ENCODE measurements at places on chromosomes 6 and 20. TPM values are rescaled to one million over a fixed set of nuclear protein-coding genes. Genes with fewer than 3 reads are reported as not detected.

PGC gene
- total RNA-seq = not detected

CPNE5 gene
- 1.7 TPM for total RNA-seq

- H3K27ac ChIP-seq = no peak overlapping the region
- peaks cover 3% of the 10 kb centered on the region for H3K27me3 ChIP-seq
- no peaks in the 10 kb centered on the region for H3K4me1 ChIP-seq
- DNase-seq = no peak
- no peak overlapping the region for H3K4me3 ChIP-seq
Measured at GRCh38 chr20:19253316-19253715, 40.9 kb downstream of the SLC24A3 start.

GRCh38 chr6:28134015-28134414, 7.7 kb upstream of the ZKSCAN8 start:
- no peaks in the 10 kb centered on the region for H3K27me3 ChIP-seq
- DNase-seq = peak; percentile 51
- H3K4me1 ChIP-seq = peaks cover 52% of the 10 kb centered on the region

GRCh38 chr6:44269178-44269920, 901 bp upstream of the TMEM151B start:
- H3K27ac ChIP-seq = no peak overlapping the region
- no peak overlapping the region for H3K4me3 ChIP-seq
- peaks cover 6% of the 10 kb centered on the region for H3K36me3 ChIP-seq
- H3K4me1 ChIP-seq = peaks cover 39% of the 10 kb centered on the region
- DNase-seq = no peak
- H3K27me3 ChIP-seq = peaks cover 46% of the 10 kb centered on the region

GRCh38 chr6:17258749-17259148, 22.4 kb upstream of the RBM24 start:
- H3K36me3 ChIP-seq = no peaks in the 10 kb centered on the region
- H3K27ac ChIP-seq = no peak overlapping the region
- H3K27me3 ChIP-seq = no peaks in the 10 kb centered on the region
- H3K4me1 ChIP-seq = no peaks in the 10 kb centered on the region

OR2B6 gene
- total RNA-seq = not detected

SUPT3H gene
- total RNA-seq = 6.4 TPM

SLC35A1 gene
- 11.8 TPM for total RNA-seq

DNA sequence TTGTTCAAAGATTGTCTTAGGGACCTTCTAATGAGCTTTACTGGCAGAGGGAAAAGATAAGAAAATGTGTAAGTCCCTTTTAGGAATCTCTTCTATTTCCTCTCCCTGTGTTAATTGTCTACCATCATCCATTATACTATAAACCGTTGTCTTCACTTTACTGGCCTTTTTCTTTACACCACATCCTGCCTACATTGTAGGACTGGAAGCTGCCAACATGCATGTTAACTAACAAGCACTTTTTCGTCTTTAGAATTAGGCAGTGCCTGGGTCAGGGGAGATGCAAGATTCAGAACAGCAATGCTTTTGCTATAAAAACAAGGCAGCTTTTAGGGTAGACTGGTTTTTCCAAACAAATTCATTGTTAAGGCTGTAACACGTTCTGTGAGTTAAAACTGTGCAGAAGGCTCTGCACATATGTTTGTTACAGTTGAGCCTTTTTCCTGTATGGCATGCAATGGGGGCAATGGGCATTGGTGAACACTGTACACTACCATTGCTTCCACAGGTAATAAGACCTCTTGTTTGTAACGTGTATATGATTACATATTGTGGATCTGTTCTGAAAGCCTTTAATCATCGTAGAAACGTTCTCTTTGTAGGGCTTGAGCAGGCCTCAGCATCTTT, 10.9 kb upstream of the PKIG start:
- peaks cover 15% of the 10 kb centered on the region for H3K4me1 ChIP-seq
- H3K4me3 ChIP-seq = no peak overlapping the region
- H3K27ac ChIP-seq = peak overlapping the region; percentile 45
- no peaks in the 10 kb centered on the region for H3K36me3 ChIP-seq

DLK2 gene
- not detected for total RNA-seq

PRDM13 gene
- not detected for total RNA-seq

- H3K4me1 ChIP-seq = no peaks in the 10 kb centered on the region
- no peak for DNase-seq
- no peak overlapping the region for H3K27ac ChIP-seq
- peaks cover 28% of the 10 kb centered on the region for H3K27me3 ChIP-seq
- H3K36me3 ChIP-seq = no peaks in the 10 kb centered on the region
- H3K4me3 ChIP-seq = no peak overlapping the region
Measured at GRCh38 chr6:52133324-52133723, 45.9 kb upstream of the PKHD1 start.

GRCh38 chr6:121901432-121901831, 466.0 kb downstream of the GJA1 start:
- no peak overlapping the region for H3K27ac ChIP-seq
- H3K4me3 ChIP-seq = no peak overlapping the region
- H3K4me1 ChIP-seq = no peaks in the 10 kb centered on the region
- H3K27me3 ChIP-seq = no peaks in the 10 kb centered on the region

GRCh38 chr20:57990396-57990987, 238.0 kb downstream of the ANKRD60 start:
- H3K36me3 ChIP-seq = no peaks in the 10 kb centered on the region
- no peak for DNase-seq
- H3K4me1 ChIP-seq = no peaks in the 10 kb centered on the region
- no peak overlapping the region for H3K4me3 ChIP-seq
- H3K27me3 ChIP-seq = peaks cover 6% of the 10 kb centered on the region

DNA sequence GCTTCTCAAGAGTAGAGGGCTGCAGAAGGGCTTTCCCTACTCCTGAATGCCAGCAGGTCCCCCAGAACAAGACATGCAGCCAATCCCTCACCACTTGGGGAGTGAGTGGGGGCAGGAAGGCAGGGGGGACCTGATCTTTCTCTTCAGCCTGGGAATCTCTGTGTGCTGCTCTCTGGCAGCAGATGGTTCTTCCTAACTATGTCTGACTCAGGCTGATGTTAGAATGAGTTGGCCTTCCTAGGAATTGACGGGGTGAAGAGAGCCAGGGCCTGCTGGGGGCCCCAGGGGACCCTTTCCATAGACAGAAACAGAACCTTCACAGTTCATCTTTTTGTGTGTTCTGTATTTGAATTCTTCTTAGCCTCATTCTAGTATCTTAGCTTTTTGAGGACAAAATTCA, 29.0 kb upstream of the TCP11 start:
- DNase-seq = no peak
- peaks cover 7% of the 10 kb centered on the region for H3K4me1 ChIP-seq
- H3K36me3 ChIP-seq = peaks cover 3% of the 10 kb centered on the region
- H3K4me3 ChIP-seq = no peak overlapping the region
- H3K27me3 ChIP-seq = peaks cover 13% of the 10 kb centered on the region

DNA sequence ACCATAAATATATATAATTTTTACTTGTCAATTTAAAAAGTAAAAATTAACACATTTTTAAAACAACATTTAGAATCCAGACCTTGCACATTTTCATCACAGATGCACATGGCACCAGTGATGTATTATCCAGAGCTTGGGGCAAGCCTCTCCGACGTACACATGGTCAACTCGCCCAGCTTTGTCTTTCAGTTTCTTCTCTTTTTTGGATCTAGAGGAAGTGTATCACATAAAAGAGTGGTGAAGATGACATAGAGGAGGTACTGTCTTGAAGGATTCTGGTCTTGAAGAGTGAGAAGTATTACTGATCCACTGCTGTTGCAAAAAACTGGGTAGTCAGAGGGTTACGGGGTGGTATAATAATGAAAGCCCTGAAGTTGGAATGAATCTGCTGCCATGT, 46.9 kb upstream of the TAB2 start:
- no peak overlapping the region for H3K4me3 ChIP-seq
- H3K27ac ChIP-seq = no peak overlapping the region
- DNase-seq = no peak

DNA sequence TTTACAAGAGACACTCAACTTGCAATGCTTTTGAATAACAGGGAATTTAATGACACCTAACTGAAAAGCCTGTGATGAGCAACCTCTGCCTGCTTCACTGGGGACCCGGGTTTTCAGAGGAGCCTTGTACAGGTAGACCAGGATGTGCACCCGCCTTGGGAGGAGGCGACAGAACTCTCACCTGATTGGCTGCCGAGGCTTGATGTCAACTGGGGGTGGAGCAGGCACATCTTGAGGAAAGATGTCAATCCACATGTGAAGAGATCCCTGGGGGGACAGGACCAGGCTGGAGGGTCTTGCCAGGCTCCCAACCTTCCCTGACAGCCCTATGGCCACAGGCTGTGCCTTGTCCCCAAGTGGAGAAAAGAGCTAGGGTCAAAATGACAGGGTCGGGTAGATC, 19.8 kb downstream of the ERGIC3 start:
- H3K36me3 ChIP-seq = no peaks in the 10 kb centered on the region
- no peak for DNase-seq
- H3K27me3 ChIP-seq = no peaks in the 10 kb centered on the region
- no peak overlapping the region for H3K27ac ChIP-seq
- no peak overlapping the region for H3K4me3 ChIP-seq

DNA sequence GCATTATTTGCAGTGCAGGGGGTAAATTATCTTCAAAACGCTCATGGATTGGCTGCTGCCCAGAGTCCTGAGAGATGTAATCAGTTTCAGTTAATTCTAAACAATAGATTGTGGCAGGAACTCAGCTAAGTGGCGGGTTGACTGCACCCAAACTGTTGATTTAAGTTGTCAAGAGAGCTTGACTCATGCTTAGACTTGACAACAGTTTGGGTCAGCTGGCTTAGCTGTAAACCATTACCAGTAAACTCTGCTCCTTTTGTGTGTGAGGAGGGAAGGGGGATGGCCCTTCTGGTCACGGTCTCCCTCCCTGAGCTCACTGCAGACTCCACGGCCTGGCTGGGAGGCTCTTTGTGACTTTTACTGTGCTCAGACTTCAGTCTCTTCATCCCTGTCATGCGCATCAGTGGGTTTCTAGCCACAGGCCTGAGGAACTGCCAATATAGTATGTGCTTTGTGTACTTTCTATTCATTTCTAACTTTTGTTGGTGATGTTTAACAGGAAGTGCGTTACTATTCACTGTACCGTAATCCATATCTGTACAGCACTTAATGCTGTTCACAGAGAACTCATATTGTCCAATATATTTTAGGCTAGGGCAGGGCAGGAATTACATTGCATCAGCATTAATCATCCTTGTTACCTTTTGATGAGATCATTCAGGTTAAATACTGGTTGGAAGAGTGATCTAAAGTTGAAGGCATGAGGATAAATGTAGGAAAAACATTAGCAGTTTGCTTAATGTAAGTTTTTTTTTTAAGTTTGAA, 488.3 kb downstream of the CDKAL1 start:
- H3K4me1 ChIP-seq = no peaks in the 10 kb centered on the region
- H3K4me3 ChIP-seq = no peak overlapping the region
- H3K27me3 ChIP-seq = no peaks in the 10 kb centered on the region

DNA sequence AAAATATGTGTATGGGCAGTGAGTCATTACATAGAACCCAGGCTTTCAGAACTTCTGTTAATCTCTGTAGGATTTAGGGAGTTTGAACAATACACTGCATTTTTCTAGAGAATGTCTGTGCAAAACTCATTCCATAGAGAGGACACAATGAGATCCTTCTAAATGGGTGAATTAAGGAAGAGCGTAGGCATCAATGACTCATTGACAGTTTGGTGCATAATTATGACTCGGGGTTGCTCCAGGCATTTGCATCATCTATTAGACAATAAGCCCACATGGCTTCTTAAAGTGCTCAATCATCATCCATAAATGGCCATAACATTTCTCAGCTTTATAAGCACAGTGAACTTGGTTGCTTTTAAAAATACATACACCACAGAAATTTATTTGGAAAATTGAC, 625.5 kb downstream of the CDH26 start:
- DNase-seq = no peak
- no peaks in the 10 kb centered on the region for H3K4me1 ChIP-seq
- H3K36me3 ChIP-seq = no peaks in the 10 kb centered on the region
- H3K27ac ChIP-seq = no peak overlapping the region
- no peak overlapping the region for H3K4me3 ChIP-seq

CPXM1 gene
- total RNA-seq = 0.11 TPM

COL21A1 gene
- total RNA-seq = not detected

All from activated CD8-positive, alpha-beta T cell treated with anti-CD3 and anti-CD28 coated beads, Interleukin-2, amount 10 ng/mL, durations not matched to agents 7 days and 5 days (primary cell).